Skeletal muscle tissue (tissue), 5 donors: ENCODE measurements at places on chromosomes 13 and 19. TPM values are rescaled to one million over a fixed set of nuclear protein-coding genes. Genes with fewer than 3 reads are reported as not detected.

Gene RGS9BP
- 0.52 TPM for total RNA-seq

Gene ZNF224
- total RNA-seq, result 30.3 TPM

Gene LACC1
- 1.0 TPM for total RNA-seq

Gene ZNF486
- 8.4 TPM for total RNA-seq

Gene RYR1
- total RNA-seq, result 243 TPM

Gene CYP2S1
- 1.6 TPM for total RNA-seq

Gene RNF113B
- not detected for total RNA-seq
